ENCODE measurements at places on chromosomes 5 and 9.

DNA sequence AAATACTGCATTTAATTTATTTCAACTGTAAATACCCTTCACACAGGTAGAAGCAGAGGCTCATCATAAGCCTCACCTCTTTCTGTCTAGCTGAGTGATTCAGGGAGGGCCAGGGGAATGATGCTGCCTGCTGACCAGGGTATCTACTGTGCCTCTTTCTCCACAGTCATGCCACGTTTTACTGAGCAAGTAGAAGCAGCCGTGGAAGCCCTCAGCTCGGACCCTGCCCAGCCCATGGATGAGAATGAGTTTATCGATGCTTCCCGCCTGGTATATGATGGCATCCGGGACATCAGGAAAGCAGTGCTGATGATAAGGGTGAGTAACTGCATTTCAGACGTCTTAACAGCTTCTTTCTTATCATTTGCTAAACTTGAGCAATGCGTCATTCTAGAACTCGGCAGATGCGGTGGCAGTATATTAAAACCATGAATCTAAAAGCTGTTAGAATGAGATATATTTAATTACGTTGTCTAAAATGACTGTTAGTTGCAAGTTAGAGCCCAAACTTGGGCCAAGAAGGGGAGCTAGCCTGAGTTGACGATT is 50.0 kb upstream of the LRRTM2 start:
- DNase-seq: no peak

GRCh38 chr5:33198836-33199235 is 241.9 kb upstream of the TARS1 start:
- DNase-seq: no peak

GRCh38 chr9:93510041-93510440 is 56.7 kb upstream of the FAM120AOS start:
- DNase-seq: no peak

DNA sequence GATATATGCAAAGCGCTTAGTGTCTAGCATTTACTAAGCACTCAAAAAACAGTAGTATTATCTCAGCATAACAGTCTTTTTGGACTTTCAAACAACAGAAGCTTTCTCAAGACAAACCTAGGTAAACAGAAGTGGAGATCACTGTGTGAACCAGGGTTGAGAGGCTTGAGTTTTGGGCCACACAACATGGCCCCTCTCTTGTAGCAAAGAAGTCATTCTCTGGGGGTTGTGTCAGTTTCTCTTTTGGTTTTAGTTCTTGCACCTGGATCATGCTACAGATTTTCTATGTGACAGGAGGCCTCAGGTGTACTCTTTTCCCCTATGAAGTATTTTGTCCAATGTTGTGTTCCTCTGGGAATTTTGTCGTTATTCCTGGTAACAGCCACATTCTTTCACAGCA is 30.0 kb downstream of the INSYN2B start:
- no peak for DNase-seq

GRCh38 chr5:142677198-142677597 is 8.7 kb downstream of the FGF1 start:
- DNase-seq: no peak

GRCh38 chr9:126783949-126784348 is 20.9 kb upstream of the ZBTB43 start:
- DNase-seq: no peak

GRCh38 chr9:36827593-36827992 is 206.5 kb downstream of the PAX5 start:
- DNase-seq: no peak

GRCh38 chr5:138180183-138180782 is 1.4 kb downstream of the KIF20A start:
- DNase-seq: peak; percentile 59

DNA sequence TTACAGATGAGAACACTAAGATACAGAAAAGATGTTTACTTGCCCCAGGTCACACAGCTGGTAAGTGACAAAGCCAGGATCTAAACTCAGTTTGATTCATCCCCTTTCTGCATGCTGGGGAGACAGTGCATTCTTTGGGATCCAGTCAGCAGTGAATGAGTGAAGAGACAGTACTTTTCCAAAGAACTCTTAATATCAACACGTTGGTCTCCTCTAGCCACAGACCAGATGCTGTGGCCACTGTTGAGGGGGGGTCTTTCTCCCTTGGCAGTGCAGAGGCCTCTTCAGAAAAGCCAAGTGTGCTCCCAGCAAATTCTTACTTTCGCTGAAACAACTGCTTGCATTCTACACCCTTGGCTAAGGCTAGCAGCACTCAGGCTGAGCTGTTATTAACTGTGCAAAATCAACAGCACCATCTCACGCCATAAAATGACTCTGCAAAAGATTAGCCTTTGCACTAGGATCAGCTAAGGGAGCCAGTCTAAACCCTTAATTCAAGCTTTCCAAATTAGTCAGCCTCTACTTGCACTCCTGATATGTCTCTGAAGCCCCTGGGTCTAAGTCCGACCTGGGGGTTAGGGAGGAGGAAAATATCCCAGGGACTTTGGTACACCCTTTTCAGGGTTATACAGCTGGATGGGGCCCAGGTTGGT is 4.8 kb upstream of the TMEM171 start:
- DNase-seq: no peak

- DNase-seq: no peak
Observed at GRCh38 chr9:128244091-128244836, 31.5 kb downstream of the GOLGA2 start.

GRCh38 chr9:125549891-125550885 is 156.8 kb downstream of the MAPKAP1 start:
- no peak for DNase-seq

- DNase-seq: no peak
Observed at GRCh38 chr5:133108481-133108921, 56.7 kb downstream of the HSPA4 start.

DNA sequence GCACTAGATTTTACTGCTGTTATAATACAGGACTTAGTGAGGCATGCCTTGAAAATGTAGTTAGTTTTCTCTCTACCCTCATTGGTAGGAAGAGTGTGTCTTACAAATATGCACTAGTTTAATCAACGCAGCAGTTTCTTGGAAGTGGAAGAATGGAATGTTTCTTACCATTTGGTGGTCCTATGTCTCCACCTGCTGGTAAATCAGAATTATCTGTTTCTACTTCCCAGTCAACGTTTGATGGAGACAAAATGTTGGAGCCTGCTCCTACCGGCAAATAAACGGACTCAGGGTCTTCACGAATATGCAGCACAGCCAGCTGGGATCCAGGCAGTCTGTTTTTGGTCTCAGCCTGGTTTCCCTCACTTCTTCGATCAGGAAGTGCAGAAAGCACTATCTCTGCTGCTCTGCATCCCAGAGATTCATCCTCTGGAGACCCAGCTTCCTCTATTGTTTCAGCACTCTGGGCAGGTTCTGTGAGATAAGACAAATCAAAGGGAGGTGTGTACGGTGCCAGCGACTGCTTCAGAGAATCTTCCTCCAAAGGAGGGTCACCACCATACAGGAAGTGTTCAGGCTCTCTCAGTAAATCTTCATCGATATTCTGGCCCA is 59.5 kb upstream of the PCA3 start:
- no peak for DNase-seq

- DNase-seq: no peak
Observed at GRCh38 chr9:130918101-130918825, 20.8 kb downstream of the FIBCD1 start.

DNA sequence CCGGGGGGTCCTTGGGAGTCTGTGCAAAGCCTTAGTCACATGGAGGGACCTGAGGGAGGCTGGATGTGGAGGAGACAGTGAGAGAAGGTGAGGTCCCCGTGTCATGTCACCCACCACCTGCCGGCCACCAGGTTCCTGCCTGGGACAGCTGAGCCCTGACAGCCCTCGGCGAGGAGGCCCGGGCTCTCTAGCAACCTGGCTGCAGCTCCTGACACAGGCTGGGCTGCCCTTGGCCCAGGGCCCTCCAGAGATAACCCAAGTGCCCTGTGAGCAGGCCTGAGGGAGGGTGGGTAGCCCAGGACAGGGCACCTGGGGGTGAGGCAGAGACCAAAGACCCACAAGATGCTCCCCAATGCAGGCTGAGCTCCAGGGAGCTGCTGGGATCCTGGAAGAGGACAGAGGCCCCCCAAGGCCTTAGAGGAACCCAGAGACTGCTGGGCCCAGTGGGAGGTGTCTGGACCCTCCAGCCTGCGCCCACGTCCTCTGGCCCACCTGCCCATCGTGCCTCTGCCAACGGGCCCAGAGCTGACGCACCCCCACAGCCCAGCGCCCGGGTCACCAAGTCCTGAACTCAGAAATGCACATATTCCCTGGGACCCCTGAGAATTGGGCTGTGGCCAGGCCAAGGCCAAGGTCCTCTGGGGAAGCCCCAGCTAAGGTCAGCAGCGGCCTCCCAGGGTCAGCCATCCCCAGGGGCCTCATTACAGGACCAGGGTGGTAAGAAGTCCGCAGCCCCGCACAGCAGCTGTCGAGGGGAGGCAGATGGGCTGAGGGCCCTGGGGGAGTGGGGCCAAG is 8.8 kb upstream of the PTGDS start:
- no peak for DNase-seq

- DNase-seq: no peak
Observed at GRCh38 chr9:34454571-34455065, 3.8 kb downstream of the FAM219A start.

DNA sequence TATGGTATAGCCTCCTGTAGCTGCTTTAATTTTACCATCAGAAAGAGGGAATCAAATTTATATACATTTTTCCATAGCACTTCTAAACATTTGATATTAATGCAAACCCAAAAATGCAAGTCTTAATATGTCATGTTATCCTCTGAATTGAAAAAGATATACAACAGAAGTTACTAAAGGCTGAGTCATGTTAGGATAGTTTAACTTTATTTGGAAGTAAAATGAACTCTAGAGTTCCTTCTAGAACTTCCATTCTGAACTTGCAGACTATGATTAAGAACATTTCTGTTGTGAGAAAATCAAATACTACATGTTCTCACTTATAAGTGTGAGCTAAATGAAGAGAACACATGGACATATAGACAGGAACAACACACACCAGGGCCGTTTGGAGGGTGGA is 317.3 kb upstream of the PRR16 start:
- DNase-seq: no peak

DNA sequence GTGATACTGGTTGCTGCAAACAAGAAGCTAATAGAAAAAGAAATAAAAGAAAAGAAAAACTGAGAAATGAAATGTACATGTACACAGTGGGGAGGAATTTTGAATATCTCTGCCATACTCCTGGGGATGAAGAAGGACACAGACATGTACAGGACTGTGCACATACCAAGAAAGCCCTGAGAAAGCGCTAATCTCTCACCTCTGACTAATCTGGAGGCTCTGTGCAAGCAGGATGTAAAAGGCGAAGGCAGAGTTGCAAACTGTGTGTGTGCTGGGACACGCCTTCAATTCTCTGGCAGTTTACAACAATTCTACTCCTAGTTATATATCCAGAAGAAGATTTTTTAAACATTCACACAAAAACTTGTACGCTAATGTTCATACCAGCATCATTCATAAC is 211.4 kb downstream of the KIAA0825 start:
- DNase-seq: no peak

- DNase-seq: no peak
Observed at GRCh38 chr5:142767178-142767577, 3.0 kb upstream of the ARHGAP26 start.

DNA sequence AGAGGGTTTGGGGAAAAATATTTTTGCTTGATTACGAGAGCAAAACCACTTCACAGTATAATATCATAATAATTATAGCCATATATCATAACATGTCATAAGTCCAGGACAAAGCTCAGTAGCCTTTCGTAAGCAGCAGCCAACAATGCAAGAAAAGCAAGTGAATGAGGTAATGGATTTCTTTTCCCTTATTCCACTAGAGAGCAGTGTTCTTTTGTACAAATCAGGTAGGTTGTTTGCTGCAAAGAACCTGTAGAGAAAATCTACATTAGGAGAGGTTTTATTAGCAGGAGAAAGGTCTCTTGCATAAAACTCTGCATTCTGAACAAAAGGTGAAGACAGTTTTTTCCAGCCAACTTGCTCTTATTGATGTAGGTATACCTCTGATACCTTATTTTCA is 1033.4 kb downstream of the TLE4 start:
- DNase-seq: no peak

GRCh38 chr5:143101725-143102386 is 301.6 kb downstream of the NR3C1 start:
- no peak for DNase-seq

- DNase-seq: no peak
Observed at GRCh38 chr9:134991808-134992754, 74.4 kb upstream of the FCN1 start.

DNA sequence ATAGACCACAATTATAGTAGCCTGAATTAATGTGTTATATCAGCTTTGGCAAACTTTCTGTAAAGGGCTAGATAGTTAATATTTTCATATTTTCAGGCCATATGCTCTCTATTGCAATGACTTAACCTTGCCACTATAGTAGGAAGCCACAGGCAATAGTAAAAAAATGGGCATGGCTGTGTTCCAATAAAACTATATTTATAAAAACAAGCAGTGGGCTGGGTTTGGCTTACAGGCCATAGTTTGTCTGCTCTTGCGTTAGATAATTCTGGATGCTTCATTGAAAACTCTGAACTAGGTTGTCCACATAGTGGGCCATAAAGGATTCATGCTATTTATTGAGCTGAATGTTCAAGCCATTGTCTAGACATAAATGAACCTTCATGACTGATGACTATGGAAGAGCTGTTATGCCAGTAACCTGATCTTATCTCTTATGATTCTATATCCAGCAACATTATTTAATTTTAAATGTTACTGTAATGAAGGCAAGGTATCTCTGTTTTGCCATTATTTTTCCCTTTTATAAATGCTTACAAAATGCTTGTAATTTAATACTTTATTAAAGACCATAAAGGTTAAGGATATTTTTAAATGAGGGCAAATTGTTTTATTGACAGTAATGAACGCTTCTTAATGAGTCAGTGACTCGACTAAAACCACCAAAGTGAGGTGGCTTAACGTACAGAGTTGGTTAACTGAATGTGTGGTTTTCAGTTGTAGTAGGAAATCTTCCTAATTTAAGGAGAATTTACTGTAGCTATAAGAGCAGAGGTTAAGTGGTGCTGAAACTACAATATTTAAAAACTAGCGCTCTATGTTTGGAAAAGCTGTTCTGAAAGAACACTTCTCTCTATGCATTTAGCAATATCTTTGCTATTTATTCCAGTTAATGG is 560.6 kb downstream of the PRR16 start:
- DNase-seq: no peak

GRCh38 chr9:113580954-113581311 is 117.4 kb downstream of the RGS3 start:
- no peak for DNase-seq

- DNase-seq: no peak
Observed at GRCh38 chr9:116000748-116001329, 152.8 kb upstream of the PAPPA start.

GRCh38 chr5:6395621-6396020 is 17.3 kb upstream of the MED10 start:
- no peak for DNase-seq

DNA sequence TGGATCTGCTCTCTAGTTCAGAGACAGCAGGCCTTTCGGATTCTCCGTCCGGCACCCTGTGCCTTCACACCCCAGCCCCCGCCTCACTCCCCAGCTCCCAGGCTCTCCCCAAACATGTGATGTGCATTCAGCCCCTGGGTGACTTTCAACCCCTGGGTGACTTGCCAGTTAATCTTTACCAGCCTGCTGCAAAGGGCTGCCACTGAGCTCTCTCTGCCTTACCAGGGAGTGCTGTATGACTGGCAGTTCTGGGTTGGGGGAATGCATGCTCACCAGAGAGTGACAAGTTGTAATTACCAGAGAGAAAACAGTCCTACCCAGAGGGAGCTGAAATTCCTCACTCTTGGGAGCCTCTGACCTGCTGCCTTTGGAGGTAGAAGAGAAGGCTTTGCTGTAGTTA is 4.9 kb upstream of the ADRA1B start:
- DNase-seq: no peak

GRCh38 chr9:811106-811531 is 30.4 kb upstream of the DMRT1 start:
- no peak for DNase-seq

- DNase-seq: no peak
Observed at GRCh38 chr5:151212406-151212798, 11.5 kb downstream of the CCDC69 start.

Measured in NCI-H187 treated with DMSO at 0.1 percent for 48 hours (cell line).